ENCODE measurements at places on chromosomes 6 and 20.

DNA sequence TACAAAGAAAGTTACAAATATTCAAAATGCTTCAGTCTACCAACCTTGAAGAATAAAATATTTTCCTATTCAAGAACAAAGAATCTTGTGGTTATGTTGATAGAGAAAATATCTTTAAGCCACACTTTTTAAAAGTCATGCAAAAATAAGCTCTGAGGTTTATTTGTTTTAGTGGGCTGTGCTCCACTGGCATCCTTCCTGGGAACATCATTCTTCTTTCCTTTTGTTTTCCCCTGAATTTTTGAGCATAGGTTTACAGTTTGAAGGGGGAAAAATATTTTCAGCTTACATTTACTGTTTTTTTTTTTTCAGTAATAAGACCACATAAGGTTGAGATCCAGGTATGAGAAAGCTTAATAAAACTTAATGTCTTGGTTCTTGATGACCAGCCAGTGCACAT lies 72.0 kb upstream of the BACH2 start:
- no peak for ATAC-seq

GRCh38 chr6:85418059-85418458 lies 31.8 kb upstream of the NT5E start:
- peak; percentile 57 for ATAC-seq

DNA sequence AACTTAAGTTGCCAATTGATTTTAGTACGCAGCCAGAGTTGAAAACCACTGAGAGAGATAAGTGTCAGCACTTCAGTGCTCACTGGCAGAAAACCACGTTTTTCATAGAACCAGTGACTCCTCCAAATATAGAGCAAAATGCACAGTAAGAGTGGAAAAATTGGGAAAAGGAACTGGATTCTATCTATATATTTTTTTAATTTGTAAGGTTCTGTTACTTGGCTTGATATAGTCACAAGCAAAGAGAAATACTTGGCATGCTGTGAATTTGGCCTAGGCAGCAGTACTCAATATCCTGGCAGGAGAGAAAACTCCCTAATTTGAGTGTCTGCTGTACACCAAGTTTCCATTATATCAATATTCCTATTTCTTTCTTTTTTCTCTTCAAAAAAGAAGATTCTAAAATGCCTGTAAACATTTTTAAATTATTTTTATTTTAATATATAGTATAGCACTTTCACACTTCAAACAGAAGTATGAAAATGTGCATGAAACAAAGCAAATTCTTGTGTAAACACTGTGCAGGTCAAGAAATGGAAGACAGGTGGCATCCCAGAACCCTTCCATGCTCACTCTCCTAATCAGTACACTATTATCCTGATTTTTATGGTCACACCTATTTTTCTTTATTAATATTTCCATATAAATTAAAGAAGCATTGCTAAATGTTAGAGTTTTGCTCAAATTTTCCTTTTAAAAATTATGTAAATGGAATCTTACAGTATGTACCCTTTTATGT lies 561.8 kb upstream of the RNF217 start:
- no peak for ATAC-seq

DNA sequence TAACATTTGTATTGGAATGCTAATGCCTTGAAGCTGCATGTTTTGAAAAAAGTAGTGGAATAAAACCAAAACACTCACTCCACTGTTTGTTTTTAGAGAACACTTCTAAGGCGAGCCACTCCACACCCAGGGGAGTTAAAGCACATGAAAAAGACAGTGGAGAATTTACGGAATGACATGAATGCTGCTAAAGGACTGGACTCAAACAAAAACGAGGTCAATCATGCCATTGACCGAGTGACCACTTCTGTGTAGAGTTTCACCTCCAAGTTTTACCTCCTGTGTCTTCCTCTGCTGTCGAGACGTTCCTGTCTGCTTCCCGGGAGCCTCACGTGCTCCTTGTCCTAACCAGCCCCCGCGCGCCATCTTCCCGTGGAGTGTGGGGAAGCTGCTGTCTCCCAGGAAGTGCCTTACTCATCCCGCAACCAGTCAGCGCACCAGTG lies 127.8 kb downstream of the LRRC1 start:
- ATAC-seq: no peak

DNA sequence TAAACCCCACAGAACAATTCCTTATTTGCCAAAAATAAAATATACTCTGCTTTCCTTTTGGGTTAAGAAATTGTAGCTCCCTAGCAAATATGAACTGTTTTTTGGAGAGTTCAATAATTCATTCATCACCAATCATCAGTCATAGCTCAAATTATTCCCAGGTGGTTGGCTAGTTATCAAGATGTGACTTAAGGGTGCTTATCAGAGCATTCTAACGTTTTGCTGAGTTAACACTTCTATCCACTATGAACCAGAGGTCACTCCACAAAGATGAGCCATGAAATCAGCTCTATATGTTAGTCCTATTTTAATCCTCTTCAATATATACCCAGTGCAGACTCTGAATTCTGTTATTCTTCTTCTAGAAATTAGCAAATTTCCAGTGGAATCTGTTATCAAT lies 379.1 kb downstream of the TENT5A start:
- ATAC-seq: no peak

GRCh38 chr6:100538086-100538485 lies 73.4 kb upstream of the SIM1 start:
- no peak for ATAC-seq

DNA sequence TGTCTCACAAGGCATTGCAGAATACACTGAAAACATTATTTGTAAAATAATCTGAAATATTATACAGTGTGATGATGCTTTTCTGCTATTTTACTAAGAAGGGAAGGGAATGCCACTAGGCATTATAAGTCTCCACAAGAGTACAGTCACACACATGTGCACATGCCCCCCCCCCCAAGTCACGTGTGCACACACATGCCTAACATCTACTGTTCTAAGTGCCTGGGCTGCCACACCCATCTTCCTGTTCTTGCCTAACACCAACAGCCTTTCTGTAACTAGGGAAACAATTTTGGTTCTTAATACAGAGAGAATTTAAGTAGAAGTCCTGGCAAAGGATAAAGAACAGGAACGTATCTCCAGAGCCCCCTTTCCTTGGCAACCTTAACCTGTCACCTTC lies 58.2 kb upstream of the BCLAF1 start:
- ATAC-seq: no peak

GRCh38 chr20:52103335-52103912 lies 88.2 kb downstream of the ZFP64 start:
- no peak for ATAC-seq

- no peak for ATAC-seq
Observed at GRCh38 chr20:58233881-58234528, 5.6 kb upstream of the ANKRD60 start.

DNA sequence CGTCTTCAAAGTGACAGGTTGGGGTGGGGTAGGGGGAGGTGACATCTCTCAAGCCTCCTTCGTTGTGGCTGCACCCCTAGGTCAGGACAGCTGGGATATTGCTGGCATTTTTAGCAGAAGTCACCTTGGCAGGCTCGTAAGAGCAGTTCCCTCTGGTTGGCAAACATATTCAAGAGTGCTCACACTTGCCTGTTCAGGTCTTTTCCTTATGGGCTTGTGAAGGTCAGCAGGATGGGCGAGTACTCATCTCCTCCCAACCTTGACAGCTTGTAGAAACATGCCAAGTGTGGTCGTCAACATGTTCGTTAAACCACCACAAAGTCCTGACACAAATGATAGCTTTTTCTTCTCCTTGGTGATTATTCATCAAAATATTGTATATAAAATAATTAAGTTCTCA lies 113.6 kb downstream of the HDGFL1 start:
- ATAC-seq: no peak

- no peak for ATAC-seq
Observed at GRCh38 chr20:53557130-53557529, 36.5 kb downstream of the ZNF217 start.

DNA sequence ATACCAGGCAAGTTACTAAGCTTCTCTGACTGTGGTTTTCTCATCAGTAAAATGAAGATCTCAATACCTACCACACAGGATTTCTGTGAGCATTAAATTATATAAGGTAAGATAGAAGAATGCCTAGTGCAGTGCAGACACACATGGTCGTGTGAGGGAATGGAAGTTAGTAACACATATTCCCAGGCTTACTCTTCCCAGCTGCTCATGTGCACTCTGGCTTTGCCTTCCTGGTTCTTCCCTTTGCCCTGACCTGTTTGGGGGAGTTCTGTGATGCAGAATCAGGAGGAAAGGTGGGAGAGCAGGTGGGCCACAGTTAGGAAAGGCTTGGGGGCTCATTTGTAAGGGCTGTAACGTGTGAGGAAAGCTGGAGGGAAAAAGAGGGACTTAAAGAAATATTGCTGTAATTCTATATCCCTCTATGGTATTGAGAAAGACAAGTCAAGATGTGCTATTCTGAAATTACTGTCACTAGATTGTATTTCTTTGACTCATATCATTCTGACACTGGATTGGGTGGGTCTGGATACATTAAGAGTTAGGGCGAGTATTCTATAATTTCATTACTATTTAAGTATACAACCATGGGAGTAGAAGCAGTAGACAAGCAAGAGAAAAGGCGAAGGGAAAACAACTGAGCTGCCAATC lies 47.7 kb downstream of the FYN start:
- ATAC-seq: no peak

GRCh38 chr20:56437196-56437960 lies 25.3 kb downstream of the CASS4 start:
- no peak for ATAC-seq

DNA sequence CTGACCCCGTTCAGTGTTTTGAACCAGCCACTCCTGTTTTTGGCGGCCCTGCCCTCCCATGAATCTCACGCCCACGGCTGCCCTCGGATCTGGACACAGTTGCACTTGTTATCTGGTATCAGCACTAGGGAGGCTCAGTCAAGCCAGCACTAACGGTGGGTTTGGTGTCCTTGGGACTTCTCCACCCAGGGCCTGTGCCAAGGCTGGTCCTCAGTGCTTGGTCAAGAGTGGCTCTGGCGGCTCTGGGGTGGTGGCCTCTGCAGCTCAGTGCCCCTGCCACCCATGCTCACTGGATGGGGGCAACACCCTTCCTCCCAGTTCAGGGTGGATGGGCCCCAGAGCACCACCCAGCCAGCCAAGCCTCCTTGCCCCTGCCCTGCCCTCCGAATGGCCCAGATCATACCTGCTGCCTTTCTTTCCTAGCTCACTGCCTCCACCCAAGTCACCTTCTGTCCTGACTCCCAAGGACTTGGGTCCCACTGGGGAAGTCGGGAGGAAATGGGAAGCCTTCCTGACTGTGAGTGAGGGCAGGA lies 54.7 kb downstream of the SSR1 start:
- ATAC-seq: no peak

GRCh38 chr6:154232013-154232910 lies 124.3 kb downstream of the IPCEF1 start:
- no peak for ATAC-seq

DNA sequence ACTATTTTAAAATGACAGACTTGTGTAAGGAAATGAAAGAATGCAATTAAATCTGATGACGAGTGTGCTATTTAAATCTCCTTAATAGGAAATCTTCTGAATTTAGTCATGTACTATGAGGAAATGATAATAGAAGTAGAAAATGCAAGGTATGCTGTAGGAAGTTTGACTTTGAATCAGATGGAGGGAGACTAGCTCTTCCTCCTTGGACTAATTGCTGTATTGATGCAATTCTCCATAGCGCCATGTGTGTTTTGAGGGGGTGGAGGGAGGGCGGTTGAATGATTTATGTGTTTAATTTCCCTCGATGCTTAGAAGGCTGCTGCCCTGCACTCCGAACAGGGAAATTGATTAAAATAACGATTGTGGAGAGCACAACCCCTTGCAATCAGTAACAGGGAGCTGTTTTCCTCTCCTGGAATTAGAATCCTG lies 214.4 kb upstream of the PRND start:
- ATAC-seq: peak; percentile 96

- no peak for ATAC-seq
Observed at GRCh38 chr6:106518748-106519147, 110.5 kb downstream of the RTN4IP1 start.

- no peak for ATAC-seq
Observed at GRCh38 chr20:61168605-61169004, 83.5 kb upstream of the CDH4 start.

DNA sequence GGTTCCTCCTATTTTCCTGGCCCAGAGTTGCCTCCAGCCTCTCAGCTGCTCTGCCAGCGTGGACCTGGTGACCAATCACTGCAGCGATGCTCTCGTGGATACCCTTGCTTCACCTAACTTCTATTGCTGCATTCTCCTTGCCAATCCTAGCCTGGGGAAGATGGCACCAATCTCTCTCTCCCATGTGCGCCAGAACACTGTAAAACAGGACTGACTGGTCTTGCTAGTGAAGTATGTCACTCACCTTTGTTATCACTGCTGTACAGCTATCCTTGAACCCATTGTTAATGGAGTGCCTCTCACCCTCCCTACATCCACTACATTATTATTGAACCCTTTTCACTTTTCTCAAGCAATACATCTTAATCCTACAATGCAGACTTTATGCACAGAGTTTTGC lies 80.1 kb downstream of the LYRM4 start:
- no peak for ATAC-seq

- ATAC-seq: no peak
Observed at GRCh38 chr6:28380381-28380780, 19.2 kb downstream of the ZSCAN12 start.

GRCh38 chr6:136158387-136158821 lies 91.7 kb downstream of the MTFR2 start:
- no peak for ATAC-seq
